ENCODE measurements at places on chromosomes 7 and 10. TPM values are rescaled to one million over a fixed set of nuclear protein-coding genes. Genes with fewer than 3 reads are reported as not detected.

Gene CHN2
- polyA plus RNA-seq: 0.40 TPM

Gene FEZF1
- polyA plus RNA-seq: not detected

Gene LIPK
- polyA plus RNA-seq: not detected

Gene MYL10
- polyA plus RNA-seq: not detected

Gene GFRA1
- not detected for polyA plus RNA-seq

Gene FAM237B
- polyA plus RNA-seq: not detected

Gene RBM20
- polyA plus RNA-seq: not detected

Gene AOAH
- polyA plus RNA-seq: 0.09 TPM

Gene FLNC
- polyA plus RNA-seq: 0.38 TPM

Gene FOXI2
- polyA plus RNA-seq: not detected

Gene HABP2
- polyA plus RNA-seq: not detected

Gene UTF1
- polyA plus RNA-seq: not detected

GRCh38 chr7:17234398-17235031, 63.9 kb upstream of the AHR start:
- DNase-seq: peak; percentile 78

- no peak for DNase-seq
Measured at GRCh38 chr7:91020636-91021385, 243.4 kb upstream of the FZD1 start.

DNA sequence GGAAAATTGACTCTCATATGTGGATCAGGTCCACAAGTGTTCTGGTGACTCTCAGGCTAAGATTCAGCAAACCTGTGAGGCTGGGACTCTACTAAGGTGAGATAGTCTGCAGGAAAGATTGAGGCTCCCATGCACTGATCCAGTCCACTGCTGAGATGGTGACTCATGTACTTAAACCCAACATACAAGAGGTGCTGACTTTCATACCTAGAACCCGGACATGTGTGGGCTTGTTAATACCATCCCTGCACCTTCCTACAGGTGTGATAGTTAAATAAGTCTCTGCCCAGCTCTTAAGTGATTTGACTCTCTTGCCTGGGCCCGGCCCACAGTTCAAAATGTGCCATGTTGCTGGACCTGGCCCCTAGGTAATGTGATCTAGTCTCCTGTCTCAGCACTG, 27.1 kb upstream of the ZNF107 start:
- DNase-seq: peak; percentile 69

GRCh38 chr10:119078422-119079179, 2.0 kb downstream of the EIF3A start:
- no peak for DNase-seq

DNA sequence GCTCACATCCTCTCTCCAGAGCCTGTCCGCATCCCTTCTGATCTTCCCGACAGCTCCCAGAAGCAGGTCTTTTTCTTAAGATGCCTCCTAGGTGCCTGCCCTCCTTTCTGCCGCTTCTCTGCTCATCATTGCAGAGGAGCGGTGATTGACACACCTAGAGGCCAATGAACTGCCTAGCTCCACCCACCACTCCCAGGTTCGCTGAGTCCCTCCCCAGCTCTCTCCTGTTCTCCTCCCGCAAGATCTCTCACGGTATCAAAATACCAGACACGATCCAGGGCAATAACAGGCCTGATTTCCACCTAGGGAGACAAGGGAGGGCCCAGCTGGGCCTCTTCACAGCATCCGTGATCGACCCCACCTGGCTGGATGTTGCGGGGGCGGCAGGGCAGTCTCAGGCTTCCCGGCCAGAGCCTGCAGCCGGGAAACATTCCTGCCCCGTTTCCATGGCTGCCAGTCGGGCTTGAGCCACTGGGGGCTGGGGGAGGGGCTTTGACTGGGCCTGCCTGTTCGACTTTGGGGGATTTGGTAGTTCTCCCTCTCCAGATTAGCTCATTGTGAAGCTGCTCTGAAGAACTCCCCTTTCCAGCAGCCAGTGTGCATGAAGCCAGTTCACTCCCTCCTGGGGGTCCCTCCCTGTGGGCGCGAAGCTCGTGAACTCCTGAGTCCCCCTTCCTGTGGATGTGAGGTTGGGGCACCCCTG, 373.5 kb downstream of the RPS24 start:
- DNase-seq: peak; percentile 44

DNA sequence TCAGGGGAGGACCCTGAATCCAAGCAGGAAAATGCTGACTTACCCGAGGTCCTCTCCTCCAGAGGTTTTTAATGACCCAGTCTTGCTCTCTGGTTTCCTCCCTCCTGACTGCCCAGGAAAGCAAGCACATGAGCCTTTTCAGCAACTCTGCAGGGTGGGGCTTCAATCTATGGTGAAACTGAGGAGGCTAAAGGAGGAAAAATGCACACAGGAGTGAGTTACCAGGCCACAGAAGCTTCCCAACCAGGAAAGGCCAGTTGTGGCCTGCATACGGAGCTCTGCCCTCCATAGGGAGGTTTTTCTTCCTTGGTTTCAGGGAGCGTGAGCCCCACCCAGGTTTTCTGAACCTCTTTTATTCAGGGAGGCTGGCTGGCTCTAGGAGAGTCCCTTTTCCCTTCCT, 14.1 kb upstream of the DLG5 start:
- DNase-seq: peak; percentile 76

- no peak for DNase-seq
Measured at GRCh38 chr10:117261501-117261900, 20.6 kb downstream of the SLC18A2 start.

GRCh38 chr7:55489552-55489951, 82.8 kb downstream of the VOPP1 start:
- DNase-seq: no peak

DNA sequence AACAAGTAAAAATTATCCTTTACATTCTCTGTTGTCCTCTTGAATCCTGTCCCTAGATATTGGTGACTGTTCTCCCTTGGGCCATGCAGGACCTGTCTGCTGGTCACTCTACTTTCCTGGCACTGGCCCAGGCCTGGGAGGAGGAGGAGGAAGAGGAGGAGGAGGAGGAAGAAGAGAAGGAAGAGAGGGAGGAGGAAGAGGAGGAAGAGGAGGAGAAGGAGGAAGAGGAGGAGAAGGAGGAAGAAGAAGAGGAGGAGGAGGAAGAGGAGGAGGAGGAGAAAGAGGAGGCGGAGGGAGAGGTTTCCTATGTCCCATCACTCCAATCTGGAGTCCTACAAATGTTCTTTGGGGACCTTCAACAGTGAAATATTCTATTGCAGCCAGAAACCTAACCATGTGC, 97.3 kb upstream of the NAMPT start:
- DNase-seq: no peak

DNA sequence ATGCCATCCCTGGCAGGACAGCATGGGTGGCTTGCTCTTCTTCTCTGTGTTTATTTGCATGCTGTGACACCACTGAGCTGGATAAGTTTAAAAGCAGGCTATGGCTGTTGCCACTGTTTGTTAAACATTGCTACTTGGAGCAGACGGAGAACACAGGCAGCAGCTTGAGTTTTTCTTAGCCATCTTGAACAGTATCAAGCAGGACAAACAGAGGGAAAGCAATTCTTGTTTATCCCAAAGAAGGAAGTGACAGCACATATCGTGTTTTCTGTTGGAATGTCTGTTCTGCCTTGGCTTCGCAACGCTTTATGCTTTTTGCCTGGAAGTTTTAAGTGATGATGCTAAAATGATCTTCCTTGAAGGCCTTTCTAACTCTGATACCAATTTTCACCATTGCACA, 73.8 kb downstream of the MKX start:
- no peak for DNase-seq

DNA sequence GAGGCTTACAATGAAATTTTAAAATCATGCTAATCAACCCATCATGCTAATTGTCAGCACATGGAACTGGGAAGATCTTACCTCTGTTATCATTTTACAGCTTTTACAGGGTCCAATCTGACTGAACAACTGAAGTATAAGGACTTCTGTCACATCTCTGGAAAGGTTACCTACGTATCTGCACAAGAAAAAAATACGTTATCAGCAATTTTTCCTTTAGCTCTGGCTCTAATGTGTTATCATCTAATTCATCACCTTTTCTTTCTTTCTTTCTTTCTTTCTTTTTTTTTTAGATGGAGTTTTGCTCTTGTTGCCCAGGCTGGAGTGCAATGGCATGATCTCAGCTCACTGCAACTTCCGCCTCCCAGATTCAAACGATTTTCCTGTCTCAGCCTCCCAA, 8.7 kb downstream of the TIAL1 start:
- DNase-seq: no peak

DNA sequence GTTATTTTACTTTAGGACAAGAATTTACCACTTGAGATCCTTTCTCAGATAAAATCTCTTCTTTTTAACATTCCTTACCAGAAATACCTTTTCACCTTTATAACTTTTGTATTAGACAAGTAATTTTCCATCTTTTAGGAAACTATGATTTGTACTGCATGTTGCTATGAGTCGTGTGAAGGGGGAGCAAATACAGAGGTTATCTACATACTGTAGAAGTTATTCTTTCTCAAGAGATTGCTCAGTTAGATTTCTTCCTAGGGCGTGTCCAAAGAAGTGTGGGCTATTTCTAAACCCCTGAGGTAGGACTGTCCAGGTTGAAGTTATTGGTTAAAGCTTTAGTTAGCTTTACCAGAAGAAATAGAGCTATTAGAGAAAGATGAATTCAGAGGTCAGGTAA, 30.2 kb upstream of the ARHGAP12 start:
- DNase-seq: no peak

GRCh38 chr10:36788152-36788551, 337.2 kb upstream of the ANKRD30A start:
- DNase-seq: no peak

DNA sequence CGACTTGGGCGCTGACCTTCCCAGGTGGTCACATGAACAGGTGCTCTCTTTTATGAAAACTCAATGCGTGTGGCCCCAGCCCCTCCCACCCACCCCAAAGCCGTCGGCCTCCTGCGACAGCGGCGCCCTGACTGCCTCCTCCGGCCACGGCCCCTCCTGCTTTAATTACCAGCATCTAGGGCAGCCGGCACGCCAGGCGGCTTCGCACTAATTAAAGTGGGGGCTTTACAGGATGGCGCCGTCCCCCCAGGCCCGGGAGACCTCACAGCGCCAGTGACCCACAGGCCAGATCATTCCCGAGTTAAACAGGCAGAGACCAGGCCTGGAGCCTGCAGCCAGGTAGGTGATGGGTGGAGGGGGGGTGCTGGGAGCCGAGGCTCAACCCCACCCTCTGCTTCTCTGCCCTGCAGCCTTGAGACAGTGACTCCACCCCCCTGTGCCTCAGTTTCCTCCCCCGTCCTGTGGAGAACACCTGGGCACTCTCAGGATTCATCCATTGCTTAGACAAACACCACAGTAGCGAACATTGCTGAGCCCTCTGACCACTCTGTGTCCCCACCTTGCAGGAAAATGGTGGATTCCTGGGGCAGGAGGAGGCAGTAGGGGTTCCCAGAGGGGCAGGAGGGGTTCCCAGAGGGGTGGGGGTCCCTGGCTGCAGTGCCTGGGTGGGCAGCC, 100.8 kb downstream of the MICALL2 start:
- DNase-seq: no peak

DNA sequence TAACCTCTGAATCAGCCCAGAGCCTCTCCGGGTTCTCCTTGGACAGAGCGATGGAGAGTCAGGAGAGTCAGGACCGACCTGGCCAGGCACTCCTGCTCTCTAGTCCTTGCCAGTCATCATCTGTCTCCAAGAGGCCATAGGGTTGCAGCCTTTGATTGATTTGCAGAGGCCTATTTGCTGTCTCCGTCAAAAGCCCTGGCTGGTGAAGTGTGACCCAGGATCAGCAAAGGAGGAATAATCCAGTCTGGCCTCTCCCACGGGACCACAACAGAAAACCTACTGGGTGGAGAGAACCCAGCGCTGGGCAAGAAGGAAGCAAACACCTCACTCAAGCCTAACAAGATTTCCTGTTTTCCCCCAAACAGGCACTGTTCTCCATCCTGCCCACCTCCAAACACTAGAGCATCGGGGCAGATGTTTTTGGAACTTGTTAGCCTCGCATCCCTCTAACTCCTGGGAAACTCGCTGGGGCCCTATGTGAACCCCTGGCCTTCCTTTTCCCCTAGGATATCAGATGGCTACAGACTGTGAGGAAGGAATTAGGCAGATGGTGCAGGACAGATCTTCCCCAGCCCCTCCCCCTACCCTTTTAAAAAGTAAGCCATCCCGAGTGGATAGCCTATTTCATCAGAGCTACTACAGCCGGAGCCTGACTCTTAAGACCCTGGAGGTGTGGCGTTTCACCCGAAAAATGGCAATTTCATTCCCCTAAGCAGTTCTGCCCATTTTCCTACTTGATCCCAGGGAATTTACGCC, 54.3 kb downstream of the PODXL start:
- no peak for DNase-seq

- no peak for DNase-seq
Measured at GRCh38 chr10:31584876-31585275, 265.9 kb downstream of the ZEB1 start.

- no peak for DNase-seq
Measured at GRCh38 chr7:157408258-157409101, 71.7 kb downstream of the DNAJB6 start.

GRCh38 chr10:7351894-7352293, 58.9 kb downstream of the SFMBT2 start:
- DNase-seq: no peak

DNA sequence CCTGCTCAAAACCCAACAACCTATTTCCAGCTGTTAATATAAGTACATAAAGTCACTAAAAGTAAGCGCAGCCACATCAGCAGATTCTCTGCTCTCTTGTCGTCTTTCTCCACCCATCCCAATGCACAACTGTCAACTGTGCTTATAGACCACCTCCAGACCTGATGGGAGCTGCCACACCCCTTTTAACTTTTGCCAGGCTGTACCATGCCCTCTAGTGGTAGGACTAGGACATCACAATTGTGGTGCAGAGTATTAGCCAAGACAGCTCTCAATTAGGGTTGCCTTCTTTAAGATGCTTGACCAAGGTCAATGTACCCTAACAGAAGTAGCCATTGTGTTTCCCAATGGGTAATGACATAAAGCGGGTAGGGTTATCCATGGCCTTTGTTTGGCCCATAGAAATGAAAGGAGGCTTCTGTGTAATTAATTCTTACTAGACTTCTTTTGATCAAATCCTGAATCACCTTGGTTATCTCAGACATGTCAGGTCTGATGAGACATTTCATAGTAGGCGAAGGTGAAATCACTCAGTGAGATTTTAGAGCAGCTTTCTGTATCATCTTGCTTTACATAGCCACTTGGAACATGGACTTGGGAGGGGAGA, 68.1 kb downstream of the SCRN1 start:
- no peak for DNase-seq

GRCh38 chr10:63675171-63675570, 154.0 kb downstream of the REEP3 start:
- DNase-seq: no peak

- no peak for DNase-seq
Measured at GRCh38 chr10:127034034-127034633, 128.9 kb downstream of the DOCK1 start.

- no peak for DNase-seq
Measured at GRCh38 chr7:151725844-151726651, 150.9 kb downstream of the PRKAG2 start.
